Fibroblast of villous mesenchyme (primary cell): ENCODE measurements at places on chromosomes 4 and X.
A peak's percentile ranks its signal among the peaks of the same experiment; 100 is the strongest.

DNA sequence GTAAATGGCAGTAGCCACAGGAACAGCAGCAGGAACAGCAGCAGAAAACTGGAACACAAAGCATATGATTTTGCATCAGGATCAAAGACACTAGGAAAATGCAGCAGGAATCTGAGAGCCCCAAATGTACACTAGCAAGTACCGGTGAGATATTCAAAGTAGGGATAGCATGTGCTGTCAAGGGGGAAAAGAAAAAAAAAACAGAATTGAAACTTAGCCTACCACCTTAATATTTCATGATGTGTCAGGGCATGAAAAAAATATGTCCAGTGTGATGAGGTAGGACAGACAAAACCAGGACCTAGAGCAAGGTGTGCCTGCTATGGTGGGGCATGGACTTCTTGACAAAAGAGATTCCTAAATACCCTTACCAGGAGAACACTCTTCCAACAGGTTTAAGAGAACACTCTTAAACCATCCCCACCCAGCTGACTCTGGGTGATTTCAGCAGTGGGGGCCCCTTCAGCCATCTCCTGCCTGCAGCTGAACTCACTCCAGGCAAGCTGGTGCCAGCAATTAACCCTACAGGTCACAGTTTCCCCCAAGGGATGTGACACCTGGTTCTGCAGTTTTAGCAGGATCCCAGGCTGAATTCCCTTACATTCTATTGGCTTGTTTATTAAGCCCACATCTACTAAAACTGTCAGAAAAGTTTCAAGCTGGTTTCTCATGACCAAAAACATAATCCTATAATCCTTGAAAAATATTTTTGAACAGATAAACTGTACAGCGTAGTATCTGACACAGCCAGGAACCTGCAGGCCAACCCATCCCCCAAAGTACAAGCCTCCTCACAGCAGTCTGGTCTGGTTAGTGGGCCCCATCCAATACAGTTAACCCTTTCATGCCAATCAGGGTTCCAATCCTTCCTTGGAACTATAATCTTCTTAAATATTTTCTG, 62.9 kb upstream of the FMR1 start:
- no peak for DNase-seq

DNA sequence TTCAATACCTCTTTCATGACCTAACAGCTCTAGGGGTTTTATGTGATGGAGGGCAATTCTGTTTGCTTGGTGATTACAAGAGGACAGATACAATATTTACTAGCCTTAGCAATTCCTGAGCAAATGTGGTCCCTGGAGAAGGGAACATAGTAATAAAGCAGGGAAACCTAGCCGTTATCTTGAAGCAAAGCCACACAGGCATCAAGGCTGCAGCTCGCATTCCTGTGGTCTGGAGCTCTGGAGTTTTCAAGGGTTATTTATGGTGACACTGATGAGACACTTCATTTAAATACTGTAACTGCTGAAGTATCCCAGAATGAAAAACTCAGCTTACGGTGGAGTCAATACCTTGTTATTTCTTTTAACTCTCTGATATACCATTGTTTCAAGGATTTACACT, 66.8 kb downstream of the AFF2 start:
- DNase-seq, result peak; percentile 11

DNA sequence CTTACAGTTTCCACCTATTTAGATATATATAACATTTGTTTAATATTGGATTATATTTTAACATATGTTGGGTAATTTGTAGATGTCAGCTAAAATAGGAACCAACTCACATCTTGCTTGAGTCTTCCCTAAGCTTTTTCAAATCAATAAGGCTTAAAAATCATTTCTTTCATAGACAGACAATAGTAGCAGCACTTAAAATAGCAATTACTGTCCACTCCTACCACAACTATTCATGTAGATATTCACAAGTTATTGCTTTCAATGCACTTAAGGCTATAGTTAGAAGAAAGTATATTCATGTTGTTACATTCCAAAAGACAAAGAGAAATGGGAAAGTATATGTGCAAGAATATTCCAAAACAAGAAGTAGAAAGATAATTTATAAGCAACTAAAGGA, 71.2 kb downstream of the YIPF7 start:
- DNase-seq, result no peak

- DNase-seq, result no peak
Measured at GRCh38 chr4:80172203-80172602, 25.1 kb upstream of the PRDM8 start.

GRCh38 chrX:69396916-69397315, 107.2 kb upstream of the NALF2 start:
- no peak for DNase-seq

- peak; percentile 48 for DNase-seq
Measured at GRCh38 chrX:11724122-11725017, 33.7 kb upstream of the MSL3 start.

- no peak for DNase-seq
Measured at GRCh38 chr4:44872246-44872645, 145.9 kb upstream of the GNPDA2 start.

DNA sequence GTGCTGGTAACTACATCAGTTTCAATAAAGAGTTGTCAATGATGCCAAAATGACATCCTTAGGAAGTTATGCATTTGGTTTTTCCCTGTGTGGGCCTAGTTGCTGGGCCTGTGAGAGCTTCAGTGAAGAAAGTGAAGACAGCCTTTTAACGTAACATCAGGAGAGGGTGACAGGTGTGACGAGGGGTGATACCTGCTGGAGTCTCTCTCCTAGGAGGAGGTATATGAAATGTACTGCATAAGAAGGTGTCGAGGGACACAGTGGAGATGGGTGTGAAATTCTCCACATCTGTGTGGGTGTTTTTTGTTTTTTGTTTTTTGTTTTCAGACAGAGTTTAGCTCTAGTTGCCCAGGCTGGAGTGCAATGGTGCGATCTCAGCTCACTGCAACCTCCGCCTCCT, 49.2 kb downstream of the EVC start:
- DNase-seq, result no peak

- no peak for DNase-seq
Measured at GRCh38 chrX:39681885-39682284, 415.9 kb downstream of the BCOR start.

DNA sequence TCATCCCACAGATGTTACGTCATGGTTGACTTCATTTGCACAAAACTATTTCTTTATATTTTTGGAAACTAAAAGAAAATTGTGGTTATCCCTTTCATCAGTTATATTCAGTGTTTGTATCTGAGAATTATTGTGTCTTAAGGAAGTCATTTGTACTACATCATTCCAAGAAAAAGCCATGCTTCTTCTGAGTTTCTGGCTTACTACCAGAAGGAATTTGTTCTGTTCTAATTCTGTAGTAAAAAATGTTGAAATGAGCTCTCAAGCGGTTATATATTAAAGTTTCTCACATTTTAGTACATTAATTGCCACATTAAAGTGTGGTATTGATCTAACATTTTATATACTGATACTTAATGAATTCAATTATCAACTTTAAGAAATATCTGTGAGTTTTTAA, 1844.5 kb downstream of the PCDH7 start:
- no peak for DNase-seq

DNA sequence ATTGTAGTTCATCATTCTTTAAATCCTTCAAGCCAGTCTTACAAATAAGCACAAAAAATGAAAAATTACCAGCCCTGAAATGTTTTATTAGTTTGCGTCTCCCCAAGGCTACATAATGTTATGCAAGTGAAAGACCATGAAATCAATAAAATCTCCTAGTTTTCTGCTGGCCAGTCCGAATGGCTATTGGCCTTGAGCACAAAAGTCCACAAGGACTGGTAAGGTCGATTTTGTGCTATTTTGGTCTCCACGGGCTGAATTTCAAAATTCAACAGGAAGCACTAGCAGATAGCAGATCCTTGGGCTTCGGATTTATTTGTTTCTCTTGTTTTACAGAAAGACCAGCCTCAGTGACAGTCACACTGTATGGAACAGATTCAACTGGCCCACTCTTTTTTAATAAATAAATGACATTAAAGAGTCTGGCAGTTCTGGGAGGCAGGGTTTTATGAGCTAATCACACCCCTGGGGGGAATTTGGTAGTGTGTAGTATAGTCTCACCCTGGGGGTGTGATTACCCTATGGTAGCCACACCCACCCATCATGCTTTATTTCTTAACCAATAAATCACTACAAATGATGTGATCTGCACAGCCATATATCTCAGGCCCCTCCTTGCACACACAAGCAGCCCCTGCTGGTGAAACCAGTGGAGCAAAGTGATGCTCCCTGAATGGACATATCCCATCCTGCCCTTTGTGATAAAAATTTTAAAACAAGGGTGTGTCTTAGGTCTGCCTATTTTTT, 51.1 kb upstream of the TMEM33 start:
- DNase-seq, result no peak

- DNase-seq, result no peak
Measured at GRCh38 chrX:3636803-3637202, 76.6 kb downstream of the PRKX start.

GRCh38 chrX:39518476-39519029, 579.2 kb downstream of the BCOR start:
- no peak for DNase-seq

DNA sequence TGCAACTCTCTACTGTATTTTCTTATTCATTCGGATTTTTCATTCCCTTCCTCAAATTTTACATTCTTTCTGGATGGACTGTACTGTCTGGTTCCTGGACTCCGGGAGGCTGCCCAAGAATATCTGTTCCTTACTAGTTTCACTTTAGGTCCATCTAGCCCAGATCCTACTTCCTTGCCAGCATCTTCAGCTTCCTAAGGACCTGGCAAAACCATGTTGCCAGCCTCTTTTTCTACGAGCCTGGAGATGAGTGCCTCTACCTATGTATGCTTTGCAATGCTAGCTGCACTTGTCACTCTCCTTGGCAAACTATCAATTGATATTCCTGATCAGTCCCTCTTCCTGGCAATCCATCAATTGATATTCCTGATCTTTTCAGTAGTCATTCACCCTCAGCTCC, 5.6 kb upstream of the LNX1 start:
- no peak for DNase-seq

DNA sequence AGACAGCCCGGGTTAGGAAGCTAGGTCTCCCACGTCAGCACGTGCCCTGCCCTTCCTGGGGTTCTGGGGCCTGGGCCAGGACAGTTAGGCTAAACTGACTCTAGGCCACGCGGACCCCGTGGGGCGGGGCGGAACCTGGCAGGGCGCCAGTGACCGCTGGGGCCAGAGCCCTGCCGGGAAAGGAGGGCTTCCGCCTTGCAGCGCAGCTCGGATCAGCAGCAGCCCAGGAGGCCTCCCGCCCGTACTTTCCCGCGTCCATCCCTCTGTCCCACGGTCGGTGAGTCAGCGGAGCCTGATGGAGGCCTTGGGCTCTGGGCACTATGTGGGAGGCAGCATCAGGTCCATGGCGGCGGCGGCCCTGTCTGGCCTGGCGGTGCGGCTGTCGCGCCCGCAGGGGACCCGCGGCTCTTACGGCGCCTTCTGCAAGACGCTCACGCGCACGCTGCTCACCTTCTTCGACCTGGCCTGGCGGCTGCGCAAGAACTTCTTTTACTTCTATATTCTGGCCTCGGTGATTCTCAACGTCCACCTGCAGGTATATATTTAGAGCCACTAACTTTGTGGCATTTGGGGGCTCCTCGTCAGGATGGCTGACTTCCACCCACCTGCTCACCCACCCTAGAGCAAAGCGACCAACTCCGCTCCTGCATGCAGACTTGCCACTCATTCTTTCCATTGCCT, at the start of gene SMIM10:
Gene SMIM10, plus strand, starts transcription at position 191 of the 681 bp plus-strand sequence. Its CDS starts 105 bp downstream, at position 296.
- peak; percentile 81 for DNase-seq

DNA sequence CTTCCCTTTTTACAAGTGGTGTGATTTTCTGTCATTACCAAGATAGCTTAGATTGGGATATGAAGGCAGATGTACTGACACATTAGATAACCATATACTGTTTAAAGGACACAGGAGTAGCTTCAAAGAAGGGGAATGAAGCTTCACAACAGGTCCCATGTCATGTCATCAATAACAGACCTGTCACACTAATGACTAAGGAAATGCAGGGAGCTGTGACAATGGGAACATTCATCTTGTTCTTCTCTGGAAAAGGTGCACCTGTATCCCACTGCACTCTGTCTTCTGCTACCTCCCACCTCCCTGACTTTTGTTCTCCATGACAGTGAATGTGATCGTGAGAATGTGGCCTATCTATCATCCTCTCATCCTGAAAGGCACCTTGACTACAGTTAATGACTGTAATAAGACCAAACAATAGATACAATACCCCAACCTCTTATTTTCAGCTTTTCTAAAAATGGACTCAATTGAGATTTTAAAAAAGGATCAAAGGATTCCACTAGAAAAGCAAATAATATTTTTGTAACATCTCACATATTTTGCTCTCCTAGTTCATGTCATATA, 472.5 kb downstream of the STPG2 start:
- DNase-seq, result no peak

DNA sequence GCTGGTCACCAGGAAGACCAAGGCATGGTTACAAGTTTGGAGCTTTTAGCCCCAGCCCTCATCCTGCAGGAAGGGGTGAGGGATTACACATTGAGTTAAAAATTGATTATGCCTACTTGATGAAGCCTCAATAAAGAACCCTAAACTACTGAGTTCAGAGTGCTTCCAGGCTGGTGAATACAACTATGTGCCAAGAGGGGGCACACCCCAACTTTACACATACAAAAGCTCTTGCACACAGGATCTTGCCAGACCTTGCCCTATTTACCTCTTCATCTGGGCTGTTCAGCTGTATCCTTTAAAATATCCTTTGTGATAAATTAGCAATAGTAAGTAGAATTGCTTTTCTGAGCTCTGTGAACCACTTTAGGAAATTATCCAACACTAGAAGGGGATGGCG, 489.3 kb downstream of the INPP4B start:
- DNase-seq, result no peak

- peak; percentile 75 for DNase-seq
Measured at GRCh38 chrX:102720237-102721168, at the start of gene GPRASP3. Gene GPRASP3 (plus strand): TSS chrX:102720743. CDS start chrX:102748996, 28,253 bp downstream.

- peak; percentile 30 for DNase-seq
Measured at GRCh38 chrX:91434351-91435168, at the start of gene PABPC5. Gene PABPC5 (plus strand): TSS chrX:91434839. CDS start chrX:91435578, 739 bp downstream.

DNA sequence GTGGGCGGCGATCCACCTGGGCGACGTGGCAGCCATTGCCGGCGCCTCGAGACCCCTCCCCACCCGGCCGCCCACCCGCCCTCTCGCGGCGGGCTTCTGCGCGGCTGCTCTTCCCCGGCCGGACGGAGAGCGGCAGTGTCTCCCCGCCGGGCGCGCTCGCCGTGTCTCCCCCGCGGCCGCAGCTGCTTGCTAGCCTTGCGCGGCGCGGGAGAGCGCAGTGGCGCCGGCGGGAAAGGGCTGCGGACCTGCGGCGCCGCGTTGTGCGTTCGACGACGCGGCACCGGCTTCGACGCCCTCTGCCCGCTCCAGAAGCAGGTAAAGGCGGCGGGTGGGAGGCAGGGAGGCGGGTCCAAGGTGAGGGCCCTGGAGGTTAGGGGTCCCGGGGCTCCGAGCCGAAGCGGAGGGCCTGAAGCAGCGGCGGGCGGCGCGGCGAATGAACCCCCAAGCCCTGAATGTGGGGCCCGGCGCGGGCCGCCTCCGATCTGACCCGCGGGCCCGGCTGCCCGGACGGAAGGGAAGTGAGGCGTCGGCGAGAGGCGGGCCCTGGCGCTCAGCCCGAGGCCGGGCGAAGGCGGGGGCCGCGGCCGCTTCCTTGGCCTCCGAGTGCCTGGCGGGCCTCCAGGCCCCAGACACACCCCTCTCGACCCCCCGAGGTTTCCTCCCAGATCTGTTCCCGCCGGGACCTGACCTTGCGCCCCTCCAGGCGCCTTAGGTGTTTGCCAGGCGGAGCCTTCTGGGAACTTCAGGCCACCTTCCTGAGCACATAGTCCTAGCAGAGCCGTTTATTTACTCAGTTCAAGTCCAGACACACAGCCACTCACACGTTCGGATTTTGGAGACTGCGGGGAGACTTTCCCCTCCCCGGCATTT, at the start of gene N4BP2:
Gene N4BP2, plus strand, starts transcription at position 135 of the 870 bp plus-strand sequence. CDS start 40,491 bp downstream, outside the sequence.
- DNase-seq, result peak; percentile 78
